Psoas muscle (tissue), 8 donors: ENCODE measurements at places on chromosomes 1 and 21. TPM values are rescaled to one million over a fixed set of nuclear protein-coding genes. Genes with fewer than 3 reads are reported as not detected.

DNA sequence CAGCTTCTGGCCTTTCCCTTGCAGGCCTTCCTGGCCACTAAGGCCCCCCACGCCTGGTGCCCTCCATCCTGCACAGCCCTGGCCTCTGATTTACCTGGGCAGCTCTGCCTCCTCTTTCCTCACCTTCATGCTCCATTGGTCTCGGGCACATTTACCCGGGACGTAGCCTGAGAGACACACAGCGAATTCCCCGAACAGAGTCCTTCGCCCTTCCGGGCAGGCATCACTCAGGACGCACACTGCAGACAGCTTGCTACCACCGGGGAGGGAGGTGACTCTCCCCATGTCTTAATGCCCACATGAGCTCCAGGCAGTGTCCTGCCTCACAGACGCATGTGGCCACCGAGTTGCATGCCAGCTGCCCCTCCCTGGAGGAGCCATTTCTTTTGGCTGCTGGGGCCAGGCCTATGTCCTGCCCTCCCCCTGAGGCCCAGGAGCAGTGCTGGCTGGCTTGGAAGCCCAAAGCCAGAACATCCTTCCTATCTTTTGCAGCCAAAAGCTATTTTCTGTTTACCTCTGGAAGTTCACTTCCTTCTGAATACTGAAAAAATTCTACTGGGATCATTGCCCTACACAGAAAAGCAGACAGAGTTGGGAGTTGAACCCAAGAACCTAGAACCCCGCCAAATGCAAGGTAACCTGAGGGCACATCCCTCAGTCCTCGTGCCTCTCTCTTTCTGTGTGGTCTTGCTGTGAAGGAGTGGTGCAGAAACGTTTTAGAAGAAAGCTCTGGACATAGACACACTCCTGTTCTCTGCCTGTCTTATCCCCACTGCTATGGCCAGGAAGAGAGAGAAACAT lies 209.5 kb downstream of the TOMM20 start:
- H3K27ac ChIP-seq, result peak overlapping the region; percentile 82
- H3K27me3 ChIP-seq, result no peaks in the 10 kb centered on the region
- peaks cover 62% of the 10 kb centered on the region for H3K4me1 ChIP-seq
- no peak overlapping the region for H3K4me3 ChIP-seq
- DNase-seq, result peak; percentile 66
- H3K36me3 ChIP-seq, result no peaks in the 10 kb centered on the region

GRCh38 chr21:32844653-32845436 lies 73.3 kb upstream of the PAXBP1 start:
- no peak for DNase-seq
- no peak overlapping the region for H3K4me3 ChIP-seq
- H3K4me1 ChIP-seq, result no peaks in the 10 kb centered on the region
- no peaks in the 10 kb centered on the region for H3K36me3 ChIP-seq

GRCh38 chr1:170296642-170297041 lies 150.9 kb downstream of the NTMT2 start:
- H3K27me3 ChIP-seq, result no peaks in the 10 kb centered on the region
- H3K4me3 ChIP-seq, result no peak overlapping the region
- H3K27ac ChIP-seq, result no peak overlapping the region
- H3K36me3 ChIP-seq, result no peaks in the 10 kb centered on the region
- no peak for DNase-seq
- H3K4me1 ChIP-seq, result no peaks in the 10 kb centered on the region

- H3K36me3 ChIP-seq, result no peaks in the 10 kb centered on the region
- no peaks in the 10 kb centered on the region for H3K4me1 ChIP-seq
- DNase-seq, result no peak
- H3K27me3 ChIP-seq, result no peaks in the 10 kb centered on the region
Measured at GRCh38 chr1:30446095-30446494, 277.3 kb downstream of the MATN1 start.

DNA sequence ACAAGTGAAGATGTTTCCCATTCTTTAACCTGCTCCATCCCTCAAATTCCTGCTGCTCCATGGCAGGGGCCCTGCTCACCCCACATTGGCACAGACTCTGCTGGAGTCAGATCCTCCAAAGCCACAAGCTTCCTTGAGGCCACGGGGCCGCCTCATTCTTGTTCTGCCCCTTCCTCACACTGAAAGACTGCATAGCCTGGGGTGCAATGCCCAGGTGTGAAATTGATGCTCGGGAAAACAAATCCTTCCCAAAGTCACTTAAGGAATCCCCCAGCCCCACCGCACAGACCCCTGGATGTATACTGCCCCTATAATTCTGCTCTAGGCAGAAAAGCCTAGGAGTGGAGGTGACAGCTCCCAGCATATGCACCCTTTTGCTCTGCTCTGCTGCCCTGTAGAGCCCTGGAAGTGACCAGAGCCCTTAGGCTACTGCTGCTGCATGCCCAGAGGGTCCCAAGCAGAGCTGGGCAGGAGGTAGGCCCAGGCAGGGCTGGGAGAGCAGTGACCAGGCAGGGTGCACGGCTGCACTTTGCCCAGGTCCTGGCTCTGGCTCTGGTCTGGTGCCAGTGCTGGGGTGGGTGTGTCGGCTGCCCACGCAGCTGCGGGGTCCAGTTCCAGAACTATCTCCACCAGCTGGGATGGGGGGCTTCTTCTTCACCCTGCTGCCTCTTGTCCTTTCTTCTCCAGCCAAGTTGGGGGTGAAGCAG lies 1.6 kb downstream of the HES2 start:
- H3K36me3 ChIP-seq, result no peaks in the 10 kb centered on the region
- H3K4me3 ChIP-seq, result no peak overlapping the region
- peaks cover 18% of the 10 kb centered on the region for H3K4me1 ChIP-seq
- peaks cover 97% of the 10 kb centered on the region for H3K27me3 ChIP-seq

DNA sequence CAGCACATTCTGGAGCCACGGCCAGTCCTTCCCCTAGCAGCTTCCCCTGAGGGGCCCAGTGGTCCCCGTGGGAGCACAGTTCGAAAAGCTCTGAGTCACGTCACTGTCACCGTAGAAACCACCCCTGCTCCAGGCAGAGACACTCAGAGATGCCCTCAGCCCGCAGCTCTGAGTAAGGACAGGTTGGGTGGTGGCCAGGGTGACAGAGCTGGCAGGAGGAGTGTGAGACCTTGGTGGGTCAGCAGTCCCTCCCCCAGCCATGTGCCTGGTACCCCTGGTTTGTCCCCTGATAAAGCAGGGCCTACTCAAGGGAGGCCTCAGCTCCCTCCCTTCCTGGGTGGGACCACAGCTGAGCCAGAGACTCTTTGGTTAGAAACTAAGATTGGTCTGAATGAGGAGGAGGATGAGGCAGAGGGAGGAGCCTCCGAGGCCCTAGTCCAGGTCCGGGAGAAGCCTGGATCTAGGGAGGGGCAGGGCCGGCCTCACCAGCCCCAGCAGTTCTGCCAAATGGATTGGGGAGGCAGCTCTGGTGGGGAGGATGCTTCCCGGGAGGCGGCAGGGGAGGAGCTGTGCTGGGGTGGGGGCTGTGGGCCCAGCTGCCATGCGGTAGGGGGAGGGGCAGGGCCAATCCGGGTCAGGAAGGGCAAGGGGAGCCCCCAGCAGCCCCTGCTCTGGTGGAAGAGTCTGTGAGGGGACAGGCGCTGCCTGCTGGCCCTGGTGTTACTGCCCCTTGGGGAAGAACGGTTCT lies 55.2 kb downstream of the SLC9A1 start:
- peaks cover 5% of the 10 kb centered on the region for H3K36me3 ChIP-seq
- no peaks in the 10 kb centered on the region for H3K27me3 ChIP-seq
- H3K27ac ChIP-seq, result peak overlapping the region; percentile 56
- no peaks in the 10 kb centered on the region for H3K4me1 ChIP-seq
- peak; percentile 78 for DNase-seq

DNA sequence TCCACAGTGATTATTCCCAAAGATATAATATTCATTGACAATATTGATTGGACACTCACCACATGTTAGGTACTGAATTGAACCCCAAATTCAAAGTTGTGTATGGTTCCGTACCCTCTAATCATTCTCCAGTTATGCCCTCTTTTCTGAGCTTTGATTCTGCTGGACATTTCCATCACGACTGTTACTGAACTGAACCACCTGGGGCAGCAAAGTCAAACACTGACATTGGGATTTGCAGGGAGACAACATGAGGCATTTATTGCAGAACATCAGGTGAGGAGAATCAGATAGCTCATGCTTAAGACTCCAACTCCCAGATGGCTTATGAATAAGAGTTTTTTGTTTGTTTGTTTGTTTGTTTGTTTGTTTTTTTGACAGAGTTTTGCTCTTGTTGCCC lies 420.9 kb downstream of the DISC1 start:
- no peak overlapping the region for H3K4me3 ChIP-seq
- no peaks in the 10 kb centered on the region for H3K27me3 ChIP-seq
- H3K4me1 ChIP-seq, result no peaks in the 10 kb centered on the region

- no peak overlapping the region for H3K27ac ChIP-seq
- H3K4me3 ChIP-seq, result no peak overlapping the region
- H3K36me3 ChIP-seq, result no peaks in the 10 kb centered on the region
- peaks cover 20% of the 10 kb centered on the region for H3K4me1 ChIP-seq
- no peak for DNase-seq
Measured at GRCh38 chr1:9345471-9345870, 52.8 kb downstream of the SPSB1 start.

- H3K4me3 ChIP-seq, result no peak overlapping the region
- no peaks in the 10 kb centered on the region for H3K36me3 ChIP-seq
- H3K27me3 ChIP-seq, result no peaks in the 10 kb centered on the region
- DNase-seq, result no peak
- H3K4me1 ChIP-seq, result no peaks in the 10 kb centered on the region
Measured at GRCh38 chr1:42114229-42114628, 39.0 kb upstream of the GUCA2B start.

- no peak overlapping the region for H3K4me3 ChIP-seq
- no peak overlapping the region for H3K27ac ChIP-seq
- DNase-seq, result no peak
- H3K27me3 ChIP-seq, result no peaks in the 10 kb centered on the region
- H3K36me3 ChIP-seq, result no peaks in the 10 kb centered on the region
- H3K4me1 ChIP-seq, result no peaks in the 10 kb centered on the region
Measured at GRCh38 chr1:39928809-39929587, 25.9 kb upstream of the MFSD2A start.

- H3K27me3 ChIP-seq, result no peaks in the 10 kb centered on the region
- H3K27ac ChIP-seq, result no peak overlapping the region
- no peak overlapping the region for H3K4me3 ChIP-seq
- H3K4me1 ChIP-seq, result no peaks in the 10 kb centered on the region
Measured at GRCh38 chr1:175628548-175629317, 114.7 kb downstream of the TNR start.

- no peak for DNase-seq
- no peak overlapping the region for H3K27ac ChIP-seq
- H3K4me1 ChIP-seq, result no peaks in the 10 kb centered on the region
- no peak overlapping the region for H3K4me3 ChIP-seq
- no peaks in the 10 kb centered on the region for H3K36me3 ChIP-seq
- no peaks in the 10 kb centered on the region for H3K27me3 ChIP-seq
Measured at GRCh38 chr1:196546272-196547111, 61.7 kb downstream of the KCNT2 start.

- H3K36me3 ChIP-seq, result no peaks in the 10 kb centered on the region
- peak overlapping the region; percentile 41 for H3K27ac ChIP-seq
- no peak overlapping the region for H3K4me3 ChIP-seq
- H3K27me3 ChIP-seq, result no peaks in the 10 kb centered on the region
Measured at GRCh38 chr1:183580281-183580682, 10.0 kb downstream of the NCF2 start.

DNA sequence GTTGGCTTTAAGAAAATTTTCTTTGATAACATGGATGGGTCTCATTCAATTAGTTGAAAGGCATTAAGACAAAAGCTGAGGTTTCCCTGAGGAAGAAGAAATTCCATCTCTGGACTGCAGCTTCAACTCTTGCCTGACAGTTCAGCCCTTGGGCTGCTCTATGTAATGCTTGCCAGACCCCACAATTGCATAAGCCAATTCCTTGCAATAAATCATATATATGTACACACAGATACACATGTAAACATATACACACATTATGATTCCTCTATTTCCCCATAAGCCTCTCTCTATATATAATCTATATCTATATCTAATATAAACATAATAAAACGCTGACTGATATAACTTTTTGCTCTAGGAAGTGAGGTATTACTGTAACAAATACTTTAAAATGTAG lies 301.5 kb upstream of the PRMT6 start:
- no peak overlapping the region for H3K4me3 ChIP-seq
- no peaks in the 10 kb centered on the region for H3K4me1 ChIP-seq
- H3K36me3 ChIP-seq, result no peaks in the 10 kb centered on the region
- no peak for DNase-seq
- no peak overlapping the region for H3K27ac ChIP-seq

DNA sequence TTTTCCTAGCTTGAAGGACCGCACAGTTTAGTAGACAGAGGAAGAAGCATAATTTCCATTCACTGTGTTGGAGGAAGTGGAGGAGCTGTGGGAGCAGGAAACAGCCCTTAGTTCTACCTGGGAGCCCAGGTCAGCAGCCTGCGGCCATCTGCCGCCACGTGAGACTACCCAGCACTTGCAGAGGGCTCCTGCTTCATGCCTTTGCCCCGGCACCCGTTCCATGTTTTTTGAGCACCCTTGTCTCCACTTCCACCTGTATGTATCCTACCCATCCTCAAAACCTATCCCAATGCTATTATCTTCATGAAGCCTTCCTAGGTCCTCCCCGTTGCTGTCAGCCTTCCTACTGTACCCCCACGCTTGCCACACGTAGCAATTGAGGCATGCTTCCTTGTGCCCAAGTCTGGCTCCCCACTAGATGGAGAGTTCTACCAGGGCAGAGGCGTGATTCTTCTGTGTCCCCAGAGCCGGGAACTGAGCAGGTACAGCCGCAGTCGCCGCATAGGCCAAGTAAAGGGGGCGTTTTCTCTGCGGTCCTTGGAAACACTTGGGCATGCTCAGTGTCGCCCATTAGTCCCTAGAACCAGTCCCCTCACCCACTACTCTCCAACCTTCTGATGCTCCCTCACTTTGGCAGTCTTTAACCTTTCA lies 1.9 kb downstream of the SLC6A9 start:
- DNase-seq, result no peak
- H3K4me3 ChIP-seq, result peak overlapping the region; percentile 88
- H3K27ac ChIP-seq, result peak overlapping the region; percentile 91
- H3K27me3 ChIP-seq, result no peaks in the 10 kb centered on the region
- no peaks in the 10 kb centered on the region for H3K36me3 ChIP-seq

DNA sequence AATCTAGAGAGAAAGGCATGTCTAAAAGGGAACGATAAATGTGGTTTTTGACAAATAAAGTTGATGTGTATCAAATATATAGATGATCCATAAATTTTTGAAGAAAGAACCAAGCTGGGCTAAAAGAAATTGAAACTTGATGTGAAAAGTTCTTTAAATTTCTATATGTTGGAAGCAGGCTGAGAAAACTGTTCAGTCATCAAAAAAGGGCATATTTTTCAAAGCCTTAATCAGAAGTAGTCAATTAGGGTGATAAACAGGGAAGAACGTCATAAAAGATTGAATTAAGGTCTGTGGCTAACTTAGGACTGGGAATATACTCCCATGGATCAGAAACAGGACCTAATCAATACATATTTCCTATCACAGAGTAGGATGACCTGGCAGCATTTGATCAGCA lies 211.4 kb upstream of the ZRANB2 start:
- no peak overlapping the region for H3K27ac ChIP-seq
- no peaks in the 10 kb centered on the region for H3K27me3 ChIP-seq
- DNase-seq, result no peak
- no peak overlapping the region for H3K4me3 ChIP-seq
- H3K36me3 ChIP-seq, result no peaks in the 10 kb centered on the region

- no peaks in the 10 kb centered on the region for H3K27me3 ChIP-seq
- no peak overlapping the region for H3K4me3 ChIP-seq
- H3K4me1 ChIP-seq, result no peaks in the 10 kb centered on the region
- no peak for DNase-seq
Measured at GRCh38 chr1:23074012-23074411, 54.7 kb downstream of the KDM1A start.

SLC9C2 gene
- total RNA-seq, result not detected

FOXD2 gene
- total RNA-seq, result 0.04 TPM

ZSCAN20 gene
- total RNA-seq, result 3.8 TPM

PTGS2 gene
- total RNA-seq, result 0.53 TPM

HTR6 gene
- total RNA-seq, result not detected

TDRD5 gene
- not detected for total RNA-seq

TTC24 gene
- not detected for total RNA-seq
